ENCODE measurements at places on chromosomes 6 and 20. TPM values are rescaled to one million over a fixed set of nuclear protein-coding genes. Genes with fewer than 3 reads are reported as not detected.

UBE2J1 gene
- total RNA-seq, result 23.4 TPM

GABRR1 gene
- total RNA-seq, result not detected

SLC17A3 gene
- not detected for total RNA-seq

ADGRF4 gene
- 0.15 TPM for total RNA-seq

MACROD2 gene
- 8.8 TPM for total RNA-seq

FAXC gene
- total RNA-seq, result 5.2 TPM

GNRH2 gene
- total RNA-seq, result not detected

TBPL1 gene
- total RNA-seq, result 10.2 TPM

Data from breast epithelium (tissue), 4 donors.